M059J (cell line): ENCODE measurements at places on chromosomes 12 and 14. TPM values are rescaled to one million over a fixed set of nuclear protein-coding genes. Genes with fewer than 3 reads are reported as not detected.
A peak's percentile ranks its signal among the peaks of the same experiment; 100 is the strongest.

DNA sequence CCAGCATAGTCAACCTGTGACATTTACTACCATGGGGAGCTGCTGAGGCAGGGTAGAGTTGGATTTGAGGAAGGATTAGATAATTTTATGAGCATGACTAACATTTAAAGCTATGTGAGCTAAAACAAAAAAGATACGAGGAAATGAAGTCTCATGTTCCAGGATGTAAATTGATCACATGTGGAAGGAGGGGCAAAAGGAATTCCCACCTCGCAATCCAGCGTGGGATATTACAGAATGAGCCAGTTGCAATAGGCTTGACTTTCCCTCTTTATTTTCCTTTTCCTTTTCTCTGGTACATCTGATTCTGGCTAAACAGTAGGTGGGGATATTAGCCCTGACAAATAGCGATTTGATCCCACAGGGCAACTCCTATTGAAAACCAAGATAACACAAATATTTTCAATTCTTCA, 214.9 kb upstream of the HMGA2 start:
- peak; percentile 90 for DNase-seq

DNA sequence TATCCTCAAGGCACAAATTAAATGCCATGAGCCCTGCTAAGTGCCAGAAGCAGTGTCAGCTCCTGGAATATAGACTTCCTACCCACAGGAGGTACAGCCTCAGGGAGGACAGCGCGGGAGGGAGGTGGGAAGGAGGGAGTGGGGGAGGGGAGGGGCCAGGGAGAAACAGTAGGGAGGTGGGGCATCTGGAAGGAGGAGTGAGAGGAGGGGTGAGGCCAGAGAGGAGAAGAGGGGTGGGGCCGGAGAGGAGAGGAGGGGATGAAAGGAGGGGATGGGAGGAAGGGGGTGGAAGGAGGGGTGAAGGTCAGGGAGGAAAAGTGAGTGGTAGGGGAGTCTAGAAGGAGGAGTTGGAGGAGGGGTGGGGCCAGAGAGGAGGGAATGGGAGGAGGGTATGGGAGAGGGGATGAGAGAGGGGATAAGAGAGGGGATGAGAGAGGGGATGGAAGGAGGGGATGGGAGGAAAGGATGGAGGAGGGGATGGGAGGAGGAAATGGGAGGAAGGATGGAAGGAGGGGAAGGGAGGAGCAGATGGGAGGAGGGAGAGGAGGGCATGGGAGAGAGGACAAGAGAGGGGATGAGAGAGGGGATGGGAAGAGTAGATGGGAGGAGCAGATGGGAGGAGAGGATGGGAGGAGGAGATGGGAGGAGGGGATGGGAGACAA, 9.2 kb upstream of the CCDC197 start:
- no peak for DNase-seq

- DNase-seq = peak; percentile 96
Measured at GRCh38 chr12:122944605-122945592, 21.4 kb downstream of the ABCB9 start.

DNA sequence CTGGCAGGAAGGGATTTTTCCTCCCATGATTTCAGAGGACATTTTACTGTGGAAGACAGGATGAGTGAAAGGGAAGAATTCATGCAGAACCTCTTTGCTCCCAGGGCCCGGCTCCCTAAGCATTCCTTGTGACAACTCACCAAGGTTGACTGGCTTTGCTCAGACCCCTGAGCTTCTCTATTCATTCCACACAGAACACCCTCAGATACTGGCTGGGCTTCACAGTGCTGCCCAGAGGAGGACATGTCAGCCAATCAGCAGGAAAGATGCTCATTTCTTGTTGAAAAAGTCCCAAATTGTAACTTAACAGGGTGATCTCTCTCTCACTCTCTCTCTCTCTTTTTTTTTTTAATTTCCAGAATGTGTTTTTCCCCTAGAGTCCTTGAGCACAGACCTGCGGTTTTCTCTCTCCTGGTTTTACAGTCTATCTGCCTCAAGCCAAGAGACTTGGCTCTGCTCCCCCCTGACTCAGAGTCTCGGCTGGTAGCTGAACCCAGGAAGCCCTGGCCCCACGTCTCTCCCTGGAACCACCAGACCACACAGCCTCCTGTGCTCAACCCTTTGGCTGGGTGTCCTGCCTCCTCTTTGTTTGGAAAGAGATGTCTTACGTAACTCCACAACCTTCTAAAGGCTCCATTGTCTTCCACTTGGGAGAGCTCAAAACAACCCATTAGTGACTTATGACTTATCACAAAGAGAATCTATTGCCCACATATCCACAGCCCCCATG, 43.9 kb downstream of the SSPN start:
- peak; percentile 99 for DNase-seq

DNA sequence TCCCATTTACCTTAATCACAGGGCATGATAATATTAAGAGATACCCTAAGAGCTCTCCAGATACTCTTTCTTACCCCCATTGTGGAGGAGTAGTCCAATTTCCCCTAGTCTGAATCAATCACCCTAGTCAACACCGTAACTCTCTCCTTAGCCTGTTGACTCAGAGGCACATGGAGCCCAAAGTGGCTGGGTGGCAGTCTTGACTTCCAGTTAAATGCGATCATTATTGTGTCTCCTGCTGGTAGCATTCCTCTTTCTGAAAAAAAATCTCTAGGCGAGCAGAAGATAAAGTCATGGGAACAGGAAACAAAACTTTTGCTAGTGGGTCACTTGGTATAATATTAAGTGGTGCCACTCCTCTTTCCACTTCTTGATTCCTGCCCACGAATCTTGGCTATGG, 46.4 kb downstream of the EMP1 start:
- DNase-seq = no peak

The RD3L gene
- total RNA-seq = not detected in 2 replicates

DNA sequence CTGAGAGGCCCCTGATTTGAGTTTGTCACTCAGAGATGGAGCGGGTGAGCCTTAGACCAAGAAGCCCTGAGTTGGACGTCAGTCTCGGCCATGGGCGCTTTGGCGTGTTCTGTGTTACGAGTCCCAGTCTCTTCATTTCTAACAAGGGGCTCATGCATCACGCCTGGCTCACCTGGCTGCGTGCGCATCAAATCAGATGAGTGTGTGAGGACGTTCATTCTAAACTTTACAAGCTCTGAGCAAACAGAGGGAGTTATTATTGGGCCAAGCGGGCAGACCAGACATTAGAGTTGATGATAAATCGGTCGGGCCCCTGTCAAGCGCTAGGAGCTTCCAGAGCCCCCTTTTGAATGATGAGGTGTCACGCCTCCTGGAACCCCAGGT, 117.2 kb downstream of the CALM1 start:
- DNase-seq = no peak

- DNase-seq = peak; percentile 1
Measured at GRCh38 chr14:79144896-79145295, 974.7 kb downstream of the NRXN3 start.

- DNase-seq = peak; percentile 30
Measured at GRCh38 chr12:111954969-111955368, 58.0 kb downstream of the TMEM116 start.

DNA sequence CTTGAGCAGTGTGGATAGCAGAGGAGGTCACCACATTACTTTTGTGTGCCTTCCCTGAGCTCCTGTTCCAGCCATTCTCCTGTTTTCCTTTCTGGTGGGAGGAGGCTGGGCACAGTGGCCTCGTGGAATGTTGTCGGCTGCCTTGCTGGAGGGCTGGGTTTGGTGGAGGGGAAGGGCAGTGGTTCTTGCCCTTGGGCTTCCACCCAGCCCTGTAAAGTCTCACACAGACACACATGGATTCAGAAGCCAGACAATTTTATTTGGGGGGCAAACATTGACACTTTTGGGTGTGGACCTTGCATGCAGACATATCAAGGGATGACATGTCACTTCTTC, 866 bp downstream of the NPFF start:
- no peak for DNase-seq

The TPH2 gene
- not detected in 2 replicates for total RNA-seq

GRCh38 chr14:58755031-58755925, 117.5 kb downstream of the DACT1 start:
- DNase-seq = no peak

GRCh38 chr12:4135919-4136605, 137.5 kb upstream of the CCND2 start:
- DNase-seq = no peak

The RDH5 gene
- total RNA-seq = 2.0 and 3.2 TPM in 2 replicates

DNA sequence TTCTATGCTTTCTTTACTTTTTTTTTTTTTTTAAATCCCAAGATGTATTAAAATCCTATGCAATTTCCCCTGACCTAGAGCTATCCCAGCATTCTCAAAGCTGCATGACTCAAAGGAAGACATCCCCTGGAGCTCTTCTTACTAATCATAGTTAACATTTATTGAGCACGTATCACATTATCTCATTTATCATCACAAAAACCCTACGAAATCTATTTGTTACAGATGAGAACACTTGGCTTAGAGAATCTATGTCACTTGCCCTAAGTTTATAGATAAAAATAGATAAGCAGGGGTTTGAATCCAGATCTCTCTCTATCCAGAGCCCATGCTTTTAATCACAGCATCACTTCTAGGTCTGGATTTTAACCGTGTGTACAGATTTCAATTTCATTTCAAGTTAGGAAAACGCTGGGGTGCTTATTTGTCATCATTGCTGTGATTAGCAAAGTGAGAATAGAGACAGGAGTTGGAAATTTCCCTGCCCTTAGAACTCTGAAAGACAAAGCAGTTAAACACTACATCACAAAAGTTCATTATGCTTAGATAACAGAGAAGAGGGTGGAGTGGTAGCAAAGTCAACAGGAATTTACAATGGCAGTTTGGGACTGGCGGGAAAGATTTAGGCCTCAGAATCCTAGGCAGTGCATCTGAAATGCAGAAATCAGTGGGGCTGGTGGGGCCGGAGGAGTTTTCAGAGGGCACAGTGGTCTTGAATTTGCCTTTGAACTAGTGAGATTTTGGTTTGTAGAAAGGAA, 177.7 kb upstream of the FRMD6 start:
- peak; percentile 85 for DNase-seq

DNA sequence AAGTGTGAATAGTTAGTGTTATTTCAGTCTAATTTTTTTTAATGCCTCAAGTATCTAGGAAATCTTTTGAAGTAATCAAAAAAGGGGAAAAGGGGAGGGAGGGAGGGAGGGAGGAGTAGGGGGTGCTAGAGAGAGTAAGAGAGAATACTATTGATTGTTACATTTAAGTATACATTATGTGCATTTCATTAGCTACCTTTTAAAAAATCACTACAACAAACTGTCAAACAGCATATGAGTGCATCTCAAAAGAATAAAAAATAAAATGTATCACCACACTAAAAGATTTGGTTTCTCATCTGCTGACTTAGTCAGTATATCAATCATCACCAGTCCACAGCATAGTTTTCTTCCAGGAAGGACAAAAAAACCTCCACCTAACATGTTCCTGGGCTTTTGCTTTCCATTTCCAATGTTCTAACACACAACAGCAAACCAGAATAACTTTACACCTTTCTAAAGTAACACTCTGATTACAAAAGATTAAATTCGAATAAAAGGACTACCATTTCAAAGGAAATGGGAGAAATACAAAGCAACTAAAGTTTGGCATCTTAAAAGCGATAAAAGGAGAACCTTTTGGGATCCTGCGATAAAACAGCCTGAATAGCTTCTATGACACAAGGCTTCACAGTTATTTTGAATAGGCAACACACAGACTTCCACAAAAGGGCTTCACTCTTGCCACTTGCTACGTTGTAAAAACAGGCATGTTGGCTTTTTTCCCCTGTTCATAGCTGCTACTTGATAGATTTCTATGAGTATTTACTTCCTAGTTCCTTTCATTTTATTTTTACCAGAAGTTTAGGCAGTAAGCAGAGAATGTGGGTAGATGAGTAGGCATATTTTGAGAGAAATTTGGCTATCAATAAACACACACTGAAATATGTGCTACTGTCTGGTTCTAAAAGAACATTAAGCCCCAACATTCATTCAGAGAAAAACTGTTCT, 160.9 kb downstream of the EPS8 start:
- peak; percentile 27 for DNase-seq

- DNase-seq = peak; percentile 73
Measured at GRCh38 chr12:77231501-77231918, 166.1 kb upstream of the E2F7 start.

The AMDHD1 gene
- total RNA-seq = 1.5 TPM in 1 of 2 replicates, not detected in the other

DNA sequence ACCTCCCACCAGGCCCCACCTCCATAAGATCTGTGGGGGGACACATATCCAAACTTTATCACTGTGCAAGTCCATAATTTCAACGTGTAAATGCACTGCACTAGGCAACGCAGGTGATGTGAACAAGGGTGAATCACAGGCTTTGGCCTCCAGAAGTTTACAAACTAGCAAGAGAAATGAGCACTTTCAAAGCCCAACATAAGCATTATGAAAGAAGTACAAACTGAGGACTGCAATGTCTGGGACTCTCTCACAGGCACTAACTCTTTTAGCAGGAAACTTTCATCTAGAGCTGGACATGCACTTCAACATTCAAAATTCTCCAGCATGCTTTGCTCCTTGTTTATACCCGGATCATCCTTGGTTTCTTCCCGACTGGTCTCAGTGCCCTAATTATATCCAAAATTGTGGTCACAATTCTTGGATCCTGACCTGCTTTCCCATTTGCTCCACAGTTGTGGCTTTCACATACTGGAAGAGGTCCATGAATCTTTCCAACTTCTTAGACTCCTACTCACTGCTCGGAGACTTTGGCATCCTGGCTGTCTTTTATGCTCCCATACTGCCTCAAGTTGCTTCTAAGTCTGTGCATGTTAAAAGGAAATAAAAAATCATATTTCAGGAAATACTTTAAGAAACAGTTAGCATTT, 44.9 kb upstream of the STRAP start:
- peak; percentile 61 for DNase-seq

The CFAP54 gene
- total RNA-seq = 0.57 and 1.8 TPM in 2 replicates
